ENCODE measurements at places on chromosomes 6 and 20.

- no peaks in the 10 kb centered on the region for H3K4me1 ChIP-seq
- H3K36me3 ChIP-seq, result no peaks in the 10 kb centered on the region
- no peak overlapping the region for H3K4me3 ChIP-seq
- no peak overlapping the region for H3K27ac ChIP-seq
Measured at GRCh38 chr6:112883095-112883494, 536.0 kb downstream of the RFPL4B start.

GRCh38 chr6:69090132-69090531 is 455.1 kb downstream of the ADGRB3 start:
- no peak for DNase-seq
- H3K36me3 ChIP-seq, result no peaks in the 10 kb centered on the region
- no peaks in the 10 kb centered on the region for H3K4me1 ChIP-seq
- no peaks in the 10 kb centered on the region for H3K27me3 ChIP-seq
- H3K27ac ChIP-seq, result no peak overlapping the region

DNA sequence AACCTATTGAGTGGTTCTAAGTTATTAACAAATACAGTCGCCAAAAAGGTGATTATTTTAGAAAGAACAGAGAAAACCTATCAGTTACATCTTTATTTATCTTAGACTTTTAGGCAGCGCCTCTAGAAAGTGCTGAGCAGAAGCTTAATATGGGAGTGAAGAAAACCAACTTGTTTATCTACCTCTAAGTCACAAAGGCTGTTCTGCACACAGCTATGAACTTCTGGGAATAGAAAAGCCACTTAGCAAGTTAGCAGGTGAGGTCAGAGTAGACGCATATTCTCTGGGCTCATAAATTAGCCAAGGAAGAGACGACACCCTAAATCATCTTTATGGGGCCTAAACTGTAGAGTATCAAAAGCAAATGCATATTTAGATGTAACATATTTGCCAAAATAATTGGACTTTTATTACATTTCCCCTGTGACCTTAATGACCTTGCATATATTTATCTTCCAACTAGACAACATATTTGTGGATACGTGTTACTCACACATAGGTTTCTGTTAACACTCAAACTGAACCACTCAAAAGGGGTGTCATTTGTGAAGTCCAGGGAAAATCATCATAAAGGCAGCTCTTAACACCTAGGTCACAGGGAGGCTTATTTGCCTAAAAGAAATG is 267.1 kb downstream of the ADGB start:
- H3K4me1 ChIP-seq, result peaks cover under 1% of the 10 kb centered on the region
- no peaks in the 10 kb centered on the region for H3K36me3 ChIP-seq
- no peaks in the 10 kb centered on the region for H3K27me3 ChIP-seq
- DNase-seq, result no peak
- no peak overlapping the region for H3K4me3 ChIP-seq

DNA sequence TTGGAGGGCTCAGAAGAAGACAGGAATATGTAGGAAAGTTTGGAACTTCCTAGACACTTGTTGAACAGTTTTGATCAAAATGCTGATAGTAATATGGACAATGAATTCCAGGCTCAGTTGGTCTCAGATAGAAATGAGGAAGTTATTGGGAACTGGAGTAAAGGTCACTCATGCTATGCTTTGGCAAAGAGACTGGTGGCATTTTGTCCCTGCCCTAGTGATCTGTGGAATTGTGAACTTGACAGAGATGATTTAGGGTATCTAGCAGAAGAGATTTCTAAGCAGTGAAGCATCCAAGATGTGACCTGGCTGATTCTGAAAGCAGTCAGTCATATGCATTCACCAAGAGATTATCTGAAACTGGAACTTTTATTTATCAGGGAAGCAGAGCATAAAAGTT is 45.1 kb downstream of the FRK start:
- DNase-seq, result no peak
- H3K36me3 ChIP-seq, result no peaks in the 10 kb centered on the region

- peaks cover 63% of the 10 kb centered on the region for H3K36me3 ChIP-seq
- H3K27me3 ChIP-seq, result no peaks in the 10 kb centered on the region
- peak overlapping the region; percentile 93 for H3K27ac ChIP-seq
- DNase-seq, result peak; percentile 26
- peaks cover 45% of the 10 kb centered on the region for H3K4me1 ChIP-seq
- peak overlapping the region; percentile 91 for H3K4me3 ChIP-seq
Measured at GRCh38 chr6:2900821-2901644, 2.1 kb downstream of the SERPINB9 start.

DNA sequence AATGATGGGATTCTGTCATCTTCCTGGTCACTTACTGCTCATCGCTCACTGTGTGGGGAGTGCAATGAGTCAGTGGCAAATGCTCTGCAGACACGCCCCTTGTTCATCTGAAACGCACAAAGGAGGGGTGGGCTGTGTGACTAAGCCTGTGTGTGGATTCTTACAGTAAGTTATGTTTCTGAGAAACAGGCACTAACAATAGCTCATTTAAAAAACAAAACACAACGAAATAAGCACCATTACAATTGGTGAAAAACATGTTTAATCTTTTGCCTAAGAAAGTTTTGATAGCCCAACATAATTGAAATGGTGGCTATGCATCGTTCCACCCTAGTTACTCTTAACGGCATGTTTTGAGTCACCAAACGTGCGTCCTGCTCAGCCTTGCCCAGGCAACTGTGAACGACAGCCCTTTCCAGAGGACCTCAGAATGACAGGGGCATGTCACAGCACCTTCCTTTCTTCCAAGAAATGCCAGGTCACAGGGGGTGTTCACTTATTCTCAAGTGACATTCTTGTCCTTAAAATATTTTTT is 118.4 kb upstream of the SGK1 start:
- no peak overlapping the region for H3K4me3 ChIP-seq
- H3K27me3 ChIP-seq, result no peaks in the 10 kb centered on the region
